Osteoblast (primary cell): ENCODE measurements at places on chromosomes 5 and 9. TPM values are rescaled to one million over a fixed set of nuclear protein-coding genes. Genes with fewer than 3 reads are reported as not detected.

The SPAG8 gene
- total RNA-seq, result 0.88 and 2.2 TPM in 2 replicates

The OR1N2 gene
- total RNA-seq, result under 0.01 TPM in 1 of 2 replicates, not detected in the other

The PNPLA7 gene
- 1.8 and 2.7 TPM in 2 replicates for total RNA-seq

The PCDHB9 gene
- 1.2 and 1.8 TPM in 2 replicates for total RNA-seq

The SUSD3 gene
- 0.36 and 0.88 TPM in 2 replicates for total RNA-seq

The TMEM245 gene
- total RNA-seq, result 45.2 and 46.9 TPM in 2 replicates

The CAPSL gene
- not detected in 2 replicates for total RNA-seq

The ELAVL2 gene
- under 0.01 and 0.36 TPM in 2 replicates for total RNA-seq

The IL33 gene
- total RNA-seq, result under 0.01 TPM in 1 of 2 replicates, not detected in the other

The PTGDS gene
- total RNA-seq, result 37.4 and 57.9 TPM in 2 replicates

The MSMP gene
- total RNA-seq, result not detected in 2 replicates

The LCN1 gene
- total RNA-seq, result not detected in 2 replicates

The N4BP3 gene
- total RNA-seq, result under 0.01 TPM in 2 replicates

The C1QTNF2 gene
- under 0.01 TPM in 1 of 2 replicates, not detected in the other for total RNA-seq

The EFNA5 gene
- total RNA-seq, result 10.0 and 12.3 TPM in 2 replicates

The NCS1 gene
- total RNA-seq, result 43.0 and 49.9 TPM in 2 replicates

The ZDHHC11B gene
- total RNA-seq, result not detected in 2 replicates

The SLC34A1 gene
- total RNA-seq, result not detected in 2 replicates

The ANKRD55 gene
- not detected in 2 replicates for total RNA-seq

The UBE2QL1 gene
- under 0.01 and 0.29 TPM in 2 replicates for total RNA-seq

The IFNK gene
- not detected in 2 replicates for total RNA-seq

The CWC27 gene
- 12.4 and 13.4 TPM in 2 replicates for total RNA-seq

The ANKRD18A gene
- under 0.01 TPM in 1 of 2 replicates, not detected in the other for total RNA-seq

The EMB gene
- total RNA-seq, result 14.5 and 17.4 TPM in 2 replicates

The CDH9 gene
- total RNA-seq, result not detected in 2 replicates

The CARD9 gene
- 1.8 and 5.1 TPM in 2 replicates for total RNA-seq

The SLC6A3 gene
- total RNA-seq, result not detected in 2 replicates

The SIL1 gene
- total RNA-seq, result 60.7 and 65.1 TPM in 2 replicates

The LRRC14B gene
- under 0.01 TPM in 1 of 2 replicates, not detected in the other for total RNA-seq

The AGXT2 gene
- total RNA-seq, result not detected in 2 replicates

The BAAT gene
- total RNA-seq, result under 0.01 TPM in 1 of 2 replicates, not detected in the other

The LECT2 gene
- total RNA-seq, result not detected in 2 replicates

The SEMA6A gene
- total RNA-seq, result under 0.01 TPM in 2 replicates
